ENCODE measurements at places on chromosomes 7 and 10.

DNA sequence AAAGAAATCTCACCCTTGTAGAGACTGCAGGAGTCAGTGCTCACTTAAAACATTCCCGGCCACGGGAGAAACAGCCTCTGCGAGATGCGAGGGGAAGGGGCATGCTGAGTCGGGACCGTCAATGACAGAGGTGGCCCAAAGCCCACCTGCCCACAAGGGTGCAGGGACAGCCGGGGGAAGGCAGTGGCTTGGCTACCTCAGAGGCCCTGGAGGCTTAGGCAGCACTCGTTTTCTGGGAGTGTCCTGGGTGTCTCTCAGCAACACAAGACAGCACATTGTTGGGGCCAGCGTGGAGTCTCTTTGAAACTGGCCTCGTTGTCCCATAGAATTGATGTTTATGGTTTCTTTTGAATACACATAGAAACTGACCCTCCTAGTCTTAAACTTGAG, 25.6 kb upstream of the SYCE1 start:
- no peak for DNase-seq

- no peak for DNase-seq
Measured at GRCh38 chr7:77855371-77856083, 57.0 kb downstream of the PHTF2 start.

- DNase-seq = peak; percentile 32
Measured at GRCh38 chr10:131453721-131454634, 142.5 kb upstream of the TCERG1L start.

GRCh38 chr10:74705358-74705980, 120.9 kb upstream of the KAT6B start:
- no peak for DNase-seq

DNA sequence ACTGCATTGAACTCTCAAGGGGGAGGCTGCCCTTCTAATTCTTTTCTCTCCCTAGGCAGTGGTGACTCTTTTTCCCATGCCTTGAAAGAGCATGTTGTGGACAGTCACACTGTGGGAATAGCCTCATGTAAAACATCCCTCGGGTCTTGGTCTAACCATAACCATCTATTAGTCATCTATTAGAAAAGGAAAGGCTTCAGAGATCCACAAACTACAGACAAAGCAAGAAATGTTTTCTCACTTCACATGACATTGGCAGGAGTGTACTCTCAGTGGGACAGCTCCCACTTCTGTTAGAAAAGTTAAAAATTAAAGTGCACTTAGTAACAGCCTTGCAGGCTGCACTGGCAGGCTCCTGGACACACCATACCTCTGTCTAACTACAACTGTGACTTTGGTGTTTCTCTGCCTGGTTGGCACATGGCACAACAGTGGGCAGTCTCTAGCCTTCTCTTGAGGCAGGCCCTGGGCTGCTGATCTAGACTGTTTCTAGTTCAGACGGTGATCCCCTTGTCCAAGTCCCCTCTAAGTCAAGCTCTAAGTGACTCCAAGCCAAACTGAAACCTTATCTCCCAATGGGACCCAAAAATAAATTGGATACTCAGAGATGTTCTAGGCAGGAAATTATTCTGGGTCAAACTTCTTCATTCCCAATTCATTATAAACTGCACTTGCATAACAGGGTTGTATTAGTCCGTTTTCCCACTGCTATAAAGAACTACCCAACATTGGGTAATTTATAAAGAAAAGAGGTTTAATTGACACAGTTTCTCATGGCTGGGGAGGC, 57.9 kb upstream of the ITGB1 start:
- no peak for DNase-seq

GRCh38 chr7:83478616-83479015, 170.3 kb downstream of the SEMA3E start:
- no peak for DNase-seq

GRCh38 chr7:52917982-52918578, 117.4 kb upstream of the POM121L12 start:
- no peak for DNase-seq

DNA sequence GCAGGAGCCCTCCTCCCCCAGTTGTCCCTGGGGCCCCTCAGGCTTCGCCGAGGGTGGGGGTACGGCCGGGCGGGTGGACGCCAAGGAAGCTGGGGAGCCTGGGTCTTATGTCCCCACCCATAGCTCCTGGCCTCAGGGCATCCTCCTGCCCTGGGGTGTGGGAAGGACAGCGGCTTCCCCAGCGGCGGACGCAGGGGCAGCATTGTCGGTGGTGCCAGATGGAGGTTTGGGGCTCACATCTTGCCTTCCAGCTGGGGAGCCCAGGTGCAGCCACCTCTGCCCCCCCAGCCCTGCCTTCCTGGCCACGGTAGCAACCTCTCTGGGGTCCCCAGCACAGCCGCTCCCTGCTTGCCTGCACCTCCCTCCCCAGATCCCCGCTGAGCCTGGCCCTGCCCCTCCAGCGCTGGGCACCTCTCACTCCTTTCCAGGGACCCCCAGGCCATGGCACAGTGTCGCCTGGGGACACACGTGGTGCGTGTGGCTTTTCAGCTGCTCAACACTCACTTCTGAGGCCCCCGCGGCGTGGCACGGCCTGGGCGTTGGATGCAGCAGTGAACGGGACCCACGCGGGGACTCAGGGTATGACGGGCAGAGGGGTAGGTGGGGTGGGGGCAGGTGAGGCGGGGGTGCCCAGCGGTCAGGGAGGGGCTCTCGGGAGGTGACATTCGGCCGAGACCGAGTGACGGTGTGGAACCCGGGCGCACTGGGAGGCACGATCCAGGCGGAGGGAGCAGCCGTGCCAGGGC, 53.1 kb downstream of the UNCX start:
- no peak for DNase-seq

DNA sequence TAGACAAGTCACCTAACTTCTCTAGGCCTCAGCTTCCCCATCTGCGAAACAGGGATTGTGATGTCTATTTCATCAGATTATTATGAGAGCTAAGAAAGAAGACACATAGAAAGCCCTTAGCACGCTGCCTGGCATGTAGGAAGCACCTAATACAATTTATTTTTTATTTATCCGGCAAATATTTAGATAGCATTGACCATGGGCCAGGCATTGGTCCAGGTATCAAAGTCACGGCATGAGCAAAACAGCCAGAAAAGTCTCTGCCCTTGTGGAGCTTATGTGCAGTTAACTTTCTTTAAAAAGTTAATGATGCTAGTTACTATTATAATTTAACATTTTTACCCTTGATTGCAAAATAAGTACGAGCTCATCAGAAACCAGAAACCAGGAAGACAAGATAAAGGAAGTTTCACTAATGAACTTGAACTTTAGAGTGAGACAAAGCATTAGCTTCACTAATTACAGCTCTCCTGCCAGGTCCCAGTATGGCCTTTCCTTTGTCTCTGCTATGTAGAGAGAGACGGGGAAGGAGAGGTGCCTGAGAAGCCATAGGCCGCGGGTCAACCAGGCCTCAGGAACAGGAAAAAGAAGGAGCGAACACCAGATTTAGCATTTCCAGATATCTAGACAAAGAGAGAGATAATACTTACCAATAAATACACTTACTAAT, 139.5 kb upstream of the ADAM12 start:
- no peak for DNase-seq

DNA sequence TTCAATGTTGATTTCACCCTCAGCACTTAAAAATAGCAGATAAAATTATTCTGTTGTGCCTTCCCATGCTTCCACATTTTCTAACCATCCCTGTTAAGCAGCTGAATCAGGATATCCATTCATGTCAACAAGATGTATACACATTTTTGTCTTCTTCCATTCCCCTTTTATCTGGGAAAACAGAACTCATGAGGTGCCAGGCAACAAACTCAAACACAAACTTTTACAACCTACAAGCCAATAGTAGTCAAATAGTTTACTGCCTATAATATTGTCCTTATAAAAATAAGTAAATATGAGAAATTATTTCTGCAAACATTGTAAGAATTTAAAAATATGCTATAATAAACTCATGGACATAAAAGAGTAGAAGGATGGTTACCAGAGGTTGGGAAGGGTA, 1569.8 kb downstream of the REEP3 start:
- no peak for DNase-seq

GRCh38 chr7:123023126-123023525, 27.6 kb upstream of the TAS2R16 start:
- no peak for DNase-seq

GRCh38 chr7:16212610-16213009, 208.7 kb downstream of the CRPPA start:
- DNase-seq = no peak

DNA sequence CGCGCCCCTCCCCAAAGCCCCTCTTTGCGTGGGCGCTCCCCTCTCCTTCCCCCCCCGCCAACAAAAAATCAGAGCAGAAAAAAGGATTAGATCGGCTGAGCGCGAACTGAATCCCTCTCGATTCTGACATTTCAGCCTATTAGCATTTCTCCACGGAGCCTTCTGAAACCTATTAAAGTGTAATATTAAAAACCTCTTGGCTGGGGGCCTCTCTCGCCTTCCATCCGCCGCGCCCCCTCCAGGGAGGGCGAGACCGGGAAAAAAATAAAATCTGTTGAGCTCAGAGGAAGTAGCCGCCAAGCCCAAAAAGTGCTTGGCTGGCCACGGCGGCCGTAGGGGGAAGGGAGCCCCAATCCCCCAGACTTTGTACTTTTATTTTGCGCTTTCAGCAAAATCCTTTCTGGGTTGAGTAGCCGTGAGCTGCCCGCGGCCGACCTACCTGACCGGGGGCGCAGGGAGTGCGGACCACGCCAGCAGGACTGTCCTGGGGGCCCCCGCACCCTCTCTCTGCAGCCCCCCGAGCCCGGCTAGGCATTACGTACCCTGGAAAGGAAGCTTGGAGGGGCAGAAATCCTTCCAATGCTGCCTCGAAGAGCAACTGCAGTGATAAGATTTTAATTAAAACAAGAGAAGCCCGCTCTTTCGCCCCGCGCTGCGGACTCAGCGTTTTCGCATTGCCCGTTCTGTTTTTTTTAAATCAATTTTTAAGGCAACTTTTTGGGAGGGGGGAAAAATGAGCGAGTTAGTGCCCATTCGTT, 1.3 kb upstream of the TNRC18 start:
- DNase-seq = no peak

DNA sequence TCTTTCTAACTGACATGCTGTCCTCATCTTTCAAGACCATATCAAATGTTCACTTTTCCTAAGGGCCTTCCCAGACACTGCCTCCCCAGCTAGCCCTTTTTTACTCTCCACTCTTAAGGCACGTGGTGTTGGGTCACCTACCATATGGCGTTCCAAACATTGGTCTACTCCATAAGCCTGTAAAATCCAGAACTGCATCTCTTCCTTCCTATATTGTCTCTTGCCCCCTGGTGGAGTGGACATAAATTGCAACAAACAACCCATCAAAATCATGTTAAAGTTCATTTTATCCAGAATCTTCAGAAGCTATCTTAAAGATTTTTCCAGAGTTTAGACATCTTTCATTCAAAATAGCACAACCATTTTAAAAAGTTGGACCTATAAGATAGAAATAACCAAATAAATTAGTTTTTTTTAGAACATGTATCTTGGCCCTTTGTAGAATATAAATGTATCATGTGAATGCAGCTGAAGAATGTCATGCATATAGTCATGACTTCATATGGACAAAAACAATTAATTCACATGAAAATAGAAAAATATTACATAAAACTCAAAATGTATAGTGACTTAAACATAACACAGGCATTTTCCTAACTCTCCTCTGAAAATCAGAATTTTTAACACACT, 180.6 kb upstream of the CHRM2 start:
- DNase-seq = no peak

- DNase-seq = no peak
Measured at GRCh38 chr7:106944035-106944665, 79.1 kb downstream of the PIK3CG start.

GRCh38 chr10:101028446-101029337, 2.2 kb downstream of the PDZD7 start:
- DNase-seq = no peak

- DNase-seq = no peak
Measured at GRCh38 chr10:66723608-66724400, 202.0 kb upstream of the LRRTM3 start.

GRCh38 chr10:53223851-53224250, 451.3 kb upstream of the MBL2 start:
- no peak for DNase-seq

GRCh38 chr10:48291190-48291589, 15.3 kb upstream of the MAPK8 start:
- DNase-seq = no peak

DNA sequence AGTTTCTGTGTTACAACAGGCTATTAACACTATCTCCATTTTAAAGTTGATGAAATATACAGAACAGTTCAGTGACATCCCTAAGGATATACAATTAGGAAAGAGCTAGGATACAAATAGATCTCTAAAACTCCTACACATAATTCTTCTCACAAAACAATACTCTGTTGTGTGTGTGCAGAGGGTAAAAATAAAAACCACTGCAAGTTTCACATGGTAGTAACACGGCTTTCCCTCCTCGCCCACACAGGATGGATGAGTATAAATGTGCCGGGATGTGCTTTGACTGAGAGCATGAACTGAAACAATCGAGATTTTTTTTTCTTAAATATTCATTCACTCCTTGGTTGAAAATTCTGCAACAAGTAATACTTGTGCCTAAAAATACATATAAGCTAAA, 131.5 kb upstream of the C1QL3 start:
- no peak for DNase-seq

- no peak for DNase-seq
Measured at GRCh38 chr7:24817339-24817738, 60.1 kb upstream of the GSDME start.

DNA sequence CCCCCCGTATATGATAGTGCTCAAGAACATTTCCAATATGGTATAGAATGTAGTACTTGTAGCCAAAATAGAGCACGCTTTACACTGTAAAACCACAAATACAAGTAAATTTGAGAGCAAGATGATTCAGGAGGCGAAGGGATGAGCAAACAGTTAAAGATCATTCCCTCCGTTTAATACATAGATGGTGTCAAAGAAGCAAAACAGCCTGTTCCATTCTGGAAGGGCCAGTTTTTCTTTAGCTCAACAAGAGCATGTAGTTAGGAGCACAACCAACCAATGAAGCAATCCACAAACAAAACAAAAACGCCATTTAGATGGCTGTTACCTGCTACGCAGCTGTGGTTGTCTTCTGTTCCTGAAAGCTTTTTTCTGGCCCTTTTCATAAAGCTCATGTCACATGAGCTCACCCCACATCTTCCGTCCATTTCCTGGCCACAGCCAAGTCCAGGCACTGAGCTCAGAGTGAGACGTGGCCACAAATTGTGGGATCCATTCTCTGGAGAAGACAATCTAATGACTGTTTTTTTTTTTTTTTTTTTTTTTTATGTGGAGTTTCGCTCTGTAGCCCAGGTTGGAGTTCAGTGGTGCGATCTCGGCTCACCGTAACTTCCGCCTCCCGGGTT, 185.6 kb downstream of the FANK1 start:
- no peak for DNase-seq
